ENCODE measurements at places on chromosomes 5 and 9.

DNA sequence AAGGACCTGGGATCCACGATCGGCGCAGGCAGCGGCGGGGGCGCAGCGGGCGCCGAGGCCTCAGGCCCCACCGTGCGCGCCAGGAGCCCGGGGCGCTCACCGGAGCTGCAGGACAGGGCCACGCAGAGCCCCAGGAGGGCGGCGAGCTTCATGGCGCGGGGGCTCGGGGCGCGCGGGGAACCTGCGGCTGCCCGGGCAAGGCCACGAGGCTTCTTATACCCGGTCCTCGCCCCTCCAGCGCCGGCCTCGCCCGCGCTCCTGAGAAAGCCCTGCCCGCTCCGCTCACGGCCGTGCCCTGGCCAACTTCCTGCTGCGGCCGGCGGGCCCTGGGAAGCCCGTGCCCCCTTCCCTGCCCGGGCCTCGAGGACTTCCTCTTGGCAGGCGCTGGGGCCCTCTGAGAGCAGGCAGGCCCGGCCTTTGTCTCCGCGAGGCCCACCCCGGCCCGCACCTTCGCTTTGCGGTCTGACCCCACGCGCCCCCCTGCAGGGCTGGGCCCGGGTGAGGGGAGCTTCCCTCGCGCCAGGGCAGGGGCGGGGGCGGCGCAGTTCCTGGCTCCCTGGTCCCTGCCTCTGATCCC lies at the start of gene SCGB3A1:
Gene SCGB3A1 (minus strand): TSS at position 189 of the 577 bp plus-strand sequence. CDS start 37 bp downstream, at position 152.
- no peak for DNase-seq

DNA sequence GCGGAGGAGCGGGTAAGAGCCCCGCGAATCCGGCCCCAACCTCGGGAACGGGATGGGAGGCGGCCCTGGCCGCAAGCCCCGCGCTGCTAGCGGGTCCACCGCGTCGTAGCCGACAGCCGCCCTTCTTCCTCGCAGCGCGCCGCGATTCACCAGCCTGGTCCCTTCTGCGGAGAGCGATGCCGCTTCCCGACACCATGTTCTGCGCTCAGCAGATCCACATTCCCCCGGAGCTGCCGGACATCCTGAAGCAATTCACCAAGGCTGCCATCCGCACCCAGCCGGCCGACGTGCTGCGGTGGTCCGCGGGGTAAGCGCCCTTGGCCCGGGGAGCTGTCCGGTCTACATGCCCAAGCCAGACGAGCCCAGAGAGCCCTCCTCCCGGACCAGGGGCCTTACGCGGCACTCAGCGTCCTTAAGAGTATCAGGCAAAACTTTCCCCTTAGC lies 335 bp downstream of the ROPN1L start:
- no peak for DNase-seq

GRCh38 chr9:107361816-107362215 lies 78.7 kb downstream of the RAD23B start:
- DNase-seq: no peak

GRCh38 chr5:129342796-129343195 lies 117.3 kb upstream of the ADAMTS19 start:
- DNase-seq: no peak

DNA sequence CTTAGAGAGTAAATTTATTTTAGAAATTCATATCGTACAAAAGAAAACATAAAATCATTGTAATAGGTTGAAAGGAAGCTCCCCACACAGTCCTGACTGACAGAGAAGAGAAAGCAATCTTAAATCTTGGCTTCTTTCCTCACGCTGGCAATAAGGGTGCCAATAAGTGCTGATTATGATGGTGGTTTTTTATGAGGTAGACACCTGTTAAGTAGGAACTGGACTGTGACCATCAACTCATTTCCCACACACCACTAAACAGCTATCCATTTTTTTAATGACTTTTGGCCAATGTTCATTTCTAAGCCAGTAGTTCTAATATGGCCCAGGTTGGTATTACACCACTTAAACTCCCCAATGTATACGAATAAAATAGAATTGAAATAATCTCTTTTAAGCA lies 893.5 kb upstream of the NUDT12 start:
- no peak for DNase-seq

DNA sequence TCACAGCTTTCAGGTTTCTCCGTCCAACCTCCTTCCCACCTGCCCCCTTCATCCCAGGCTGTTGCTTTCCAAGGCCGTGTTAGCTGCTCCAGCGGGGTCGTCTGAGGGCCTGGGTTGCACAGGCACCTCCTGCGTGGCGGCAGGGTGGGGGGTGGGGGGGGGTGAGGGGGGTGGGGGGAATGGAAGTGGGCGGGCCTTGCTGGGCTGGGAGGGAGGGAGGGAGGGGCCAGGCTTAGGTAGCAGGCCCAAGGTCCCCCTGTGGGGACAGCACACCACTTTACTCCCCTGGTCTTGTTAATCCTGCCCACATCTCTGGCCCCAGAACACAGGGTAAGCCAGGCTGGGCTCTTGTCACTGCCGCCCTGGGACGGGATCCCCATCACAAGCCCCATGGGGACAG lies 99.1 kb downstream of the RXRA start:
- DNase-seq: no peak

DNA sequence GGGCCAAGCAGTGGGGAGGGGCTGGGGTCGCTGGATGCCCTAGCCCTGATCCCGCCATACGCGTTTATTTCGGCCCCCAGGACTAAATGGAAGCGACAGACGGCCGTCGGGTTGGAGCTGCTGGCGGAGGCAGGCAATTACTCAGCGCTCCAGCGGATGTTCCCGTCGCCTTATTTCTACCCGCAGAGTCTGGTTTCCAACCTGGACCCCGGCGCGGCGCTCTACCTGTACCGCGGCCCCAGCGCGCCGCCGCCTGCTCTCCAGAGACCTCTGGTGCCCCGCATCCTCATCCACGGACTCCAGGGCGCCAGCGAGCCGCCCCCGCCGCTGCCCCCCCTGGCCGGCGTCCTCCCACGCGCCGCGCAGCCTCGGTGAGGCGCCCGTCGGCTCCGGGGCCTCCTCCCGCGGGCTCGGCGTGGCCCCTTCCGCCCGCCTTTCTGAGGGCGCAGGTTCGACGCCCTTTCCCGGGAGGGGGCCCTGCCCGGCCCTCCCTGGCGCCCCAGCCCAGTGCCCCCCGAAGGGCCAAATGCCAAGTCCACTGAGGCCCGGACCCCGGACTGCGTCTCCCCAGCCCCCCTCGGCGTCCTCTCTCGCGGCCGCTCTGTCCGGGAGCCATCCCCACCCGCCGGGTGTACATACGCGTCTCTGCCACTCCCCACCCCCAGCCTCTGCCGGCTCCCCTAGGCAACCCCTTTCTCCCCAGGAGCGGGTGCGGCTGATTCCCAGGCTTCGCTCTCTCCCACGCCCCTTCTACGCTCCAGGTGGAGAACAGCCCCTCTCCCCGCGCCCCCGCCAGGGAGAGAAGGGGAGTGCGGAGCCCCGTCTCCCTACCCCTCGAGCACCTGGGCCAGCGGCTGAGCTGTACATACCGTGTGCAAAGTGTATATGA lies 7.0 kb downstream of the BARHL1 start:
- no peak for DNase-seq

GRCh38 chr5:39082995-39083394 lies 8.8 kb upstream of the RICTOR start:
- no peak for DNase-seq

DNA sequence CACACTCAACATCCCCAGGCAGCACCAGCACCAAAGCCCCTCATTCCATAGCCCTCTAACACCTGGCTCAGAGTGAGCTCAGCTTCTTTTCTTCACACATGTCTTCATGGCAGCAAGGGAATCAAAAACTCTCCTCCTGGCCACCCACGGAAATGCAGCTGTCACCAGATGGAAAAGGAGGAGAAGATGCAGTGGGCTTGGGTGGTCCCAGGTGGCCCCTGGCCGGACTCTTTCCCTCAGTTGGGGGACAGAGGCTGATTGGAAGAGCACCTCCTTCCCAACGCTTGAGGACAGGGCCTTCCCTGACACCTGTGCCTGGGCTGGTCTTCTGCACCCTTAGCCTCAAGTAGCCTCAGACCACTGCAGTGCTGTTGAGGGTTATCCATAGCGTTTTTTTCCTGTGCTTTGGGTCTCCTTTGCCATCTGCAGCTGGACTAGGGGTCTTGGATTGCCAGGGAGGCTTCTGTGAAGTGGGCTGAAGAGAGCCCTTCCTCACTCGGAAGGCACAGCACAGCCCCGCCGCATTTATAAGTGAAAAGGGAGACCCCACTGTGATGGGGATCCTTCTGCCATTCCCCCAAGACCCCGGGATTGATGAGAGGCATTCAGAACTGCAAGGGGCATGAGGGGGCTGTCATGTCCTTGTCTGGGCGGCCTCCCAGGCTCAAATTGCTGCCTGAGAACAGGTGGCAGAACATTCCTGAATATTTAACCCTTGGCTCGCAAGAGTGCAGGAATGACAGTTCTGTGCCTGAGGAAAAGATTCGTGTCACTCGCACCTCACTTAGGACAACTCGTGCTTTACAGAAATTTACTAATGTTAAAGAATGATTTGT lies 200.0 kb downstream of the AUH start:
- DNase-seq: no peak

DNA sequence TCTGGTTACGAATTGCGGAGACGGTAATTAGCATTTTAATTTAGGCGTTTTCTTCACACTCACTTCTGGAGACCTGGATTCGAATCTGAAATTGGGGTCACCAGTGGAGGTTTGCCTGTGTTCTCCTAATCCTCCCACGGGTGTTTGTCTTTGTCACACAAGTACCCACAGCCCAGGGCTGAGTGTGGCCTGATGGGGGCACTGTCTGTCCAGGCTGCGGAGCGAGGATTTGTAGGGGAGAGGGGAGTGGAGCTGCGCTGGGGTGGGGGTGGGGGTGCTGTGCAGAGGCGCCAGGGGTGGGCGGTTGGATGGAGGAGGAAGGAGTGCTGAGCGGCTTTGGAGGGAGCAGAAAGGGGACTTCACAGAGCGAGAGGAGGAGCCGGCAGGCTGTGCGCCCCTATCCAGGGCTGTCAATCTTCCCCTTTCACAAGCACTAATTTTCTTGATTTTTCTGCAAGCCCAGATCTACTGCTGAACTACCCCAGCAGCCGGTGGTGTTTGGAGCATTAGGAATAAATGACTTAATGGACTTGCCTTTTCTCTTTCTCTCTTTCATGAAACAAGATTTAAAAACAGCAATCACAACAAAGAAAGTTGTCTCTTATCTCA lies 53.1 kb downstream of the TSPAN17 start:
- no peak for DNase-seq

- DNase-seq: no peak
These were observed 73.9 kb downstream of the ADAMTS2 start for GRCh38 chr5:179271428-179271734.

GRCh38 chr5:120507800-120508463 lies 43.8 kb downstream of the PRR16 start:
- DNase-seq: no peak

DNA sequence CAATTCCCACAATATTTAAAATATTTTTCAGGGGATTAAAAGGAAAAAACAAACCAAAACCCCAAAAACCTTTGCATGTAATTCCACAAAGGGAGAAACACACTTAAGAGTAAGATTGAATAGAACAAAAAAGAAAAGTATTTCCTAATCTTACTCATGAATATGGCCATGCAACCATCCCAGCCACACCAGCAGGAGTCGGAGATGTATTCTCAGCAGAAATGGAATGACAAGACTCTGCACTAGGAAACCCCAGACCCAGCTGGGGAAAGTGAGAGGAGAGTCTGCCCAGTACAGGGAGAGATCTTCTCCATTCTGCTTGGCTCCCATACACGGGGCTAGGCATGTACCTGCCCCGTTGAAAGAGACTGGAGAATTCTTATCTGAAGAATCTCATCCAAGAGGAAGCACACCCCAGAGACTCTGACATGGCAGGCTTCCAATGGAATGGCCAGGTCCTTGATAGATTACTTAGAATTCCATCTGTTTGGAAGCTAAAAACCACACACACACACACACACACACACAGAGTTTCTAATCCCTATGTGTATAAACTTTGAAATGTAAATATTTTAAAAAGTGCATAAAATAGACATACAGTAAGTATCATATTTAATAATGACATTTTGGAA lies 118.8 kb downstream of the GADD45G start:
- DNase-seq: no peak

DNA sequence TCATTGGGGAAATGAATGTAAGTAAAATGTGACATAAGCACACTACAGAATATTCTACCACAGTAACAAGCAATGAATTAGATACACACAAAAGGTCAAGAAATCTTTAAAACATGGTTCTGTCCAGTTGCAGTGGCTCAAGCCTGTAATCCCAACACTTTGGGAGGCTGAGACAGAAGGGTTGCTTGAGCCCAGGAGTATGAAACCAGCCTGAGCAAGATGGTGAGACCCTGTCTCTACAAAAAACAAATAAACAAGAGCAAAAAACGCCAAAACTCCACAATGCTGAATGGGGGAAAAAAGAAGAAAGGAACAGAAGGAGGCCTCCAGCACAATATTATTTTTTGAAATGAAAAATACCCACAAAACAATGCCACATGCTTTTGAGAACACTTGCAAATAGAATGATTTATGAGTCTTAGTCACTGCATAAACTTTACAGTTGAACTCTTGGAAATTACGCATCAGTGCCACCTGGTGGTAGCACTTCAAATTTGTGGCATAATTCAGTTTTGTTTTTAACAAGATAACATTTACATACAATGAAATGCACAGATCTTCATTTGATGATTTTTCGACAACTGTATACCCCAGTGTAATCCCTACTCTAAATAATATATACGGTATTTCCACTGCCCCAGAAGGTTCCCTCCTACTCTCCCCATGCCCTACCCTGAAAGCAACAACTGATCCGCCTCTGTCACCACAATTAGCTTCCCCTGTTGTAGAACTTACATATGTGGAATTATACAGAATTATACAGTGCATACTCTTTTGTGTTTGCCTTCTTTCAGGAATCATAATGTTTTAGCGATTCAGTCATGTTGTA lies 14.4 kb upstream of the SPINK4 start:
- DNase-seq: peak; percentile 36

- DNase-seq: no peak
These were observed 2253.1 kb upstream of the C9orf72 start for GRCh38 chr9:29826421-29826820.

DNA sequence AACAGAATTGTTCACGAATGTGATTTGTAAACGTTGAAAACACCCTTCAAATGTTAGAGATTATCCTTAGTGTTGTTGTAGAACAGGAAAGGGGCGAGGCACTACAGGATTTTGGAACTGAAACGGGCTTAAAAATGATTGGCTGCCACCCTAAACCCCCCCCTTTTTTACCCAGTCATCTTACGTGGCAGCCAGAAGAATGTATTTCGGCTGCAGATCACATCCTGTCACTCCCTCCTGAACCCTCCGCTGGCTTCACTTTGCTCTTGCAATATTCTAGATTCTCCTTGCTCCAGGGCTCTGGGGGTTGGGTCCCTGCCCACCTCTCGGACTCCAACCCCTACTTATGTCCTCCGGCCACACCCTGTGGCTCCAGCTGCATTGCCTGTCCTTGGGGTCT lies 13.9 kb upstream of the UNC5A start:
- no peak for DNase-seq

DNA sequence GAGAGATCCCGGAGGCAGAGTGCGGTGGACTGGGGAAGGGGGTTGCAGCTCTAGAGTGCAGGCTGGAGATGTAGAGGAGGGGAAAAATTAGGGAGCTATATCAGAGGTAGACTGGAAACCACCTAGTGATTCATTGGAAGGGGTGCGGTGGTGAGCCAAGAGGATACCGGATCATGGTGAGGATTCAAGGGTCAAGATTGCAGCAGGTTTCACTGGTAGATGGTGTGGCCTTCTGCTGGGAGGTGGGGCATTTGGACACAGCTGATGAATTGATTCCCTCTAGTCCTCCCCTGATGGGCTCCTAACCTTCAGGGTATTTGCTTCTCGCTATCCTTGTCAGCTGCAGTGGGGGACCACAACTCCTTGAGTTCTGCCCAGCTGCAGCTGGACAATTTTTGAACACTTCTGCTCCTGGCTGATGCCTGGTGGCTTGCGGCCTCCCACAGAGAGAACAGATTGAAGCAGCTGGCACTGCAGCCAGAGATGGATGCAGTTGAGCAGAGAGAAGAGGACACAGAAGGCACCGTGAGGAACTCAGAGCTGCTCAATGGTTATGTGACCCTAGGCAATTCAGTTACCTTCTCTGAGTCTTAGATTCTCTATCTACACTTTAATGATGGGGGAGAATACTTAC lies 134.4 kb upstream of the ABCA1 start:
- no peak for DNase-seq

Data from brain pericyte (primary cell).